Naive thymus-derived CD4-positive, alpha-beta T cell (primary cell): ENCODE measurements at places on chromosomes 6 and 20. TPM values are rescaled to one million over a fixed set of nuclear protein-coding genes. Genes with fewer than 3 reads are reported as not detected.

DNA sequence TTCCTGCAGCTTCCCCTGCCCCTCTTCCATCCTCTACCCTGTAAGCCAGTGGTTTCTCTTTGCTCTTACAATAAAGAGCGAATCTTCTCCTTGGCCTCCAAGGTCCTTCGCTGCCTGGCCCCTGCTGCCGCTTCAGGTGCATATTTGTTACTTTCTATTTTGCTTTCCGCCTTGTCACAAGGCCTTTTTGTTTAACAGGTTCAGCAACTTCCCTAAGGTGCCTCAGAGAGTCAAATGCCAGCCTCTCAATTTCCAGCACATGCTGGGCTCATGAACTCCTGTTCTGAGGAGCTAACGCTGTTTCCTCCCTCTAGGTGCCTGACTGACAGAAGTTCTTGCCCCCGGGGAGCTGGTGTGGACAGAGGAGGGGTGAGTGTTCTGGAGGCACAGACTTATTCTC is 42.4 kb upstream of the EPB41L1 start:
- DNase-seq, result no peak
- H3K27ac ChIP-seq, result no peak overlapping the region
- H3K4me1 ChIP-seq, result no peaks in the 10 kb centered on the region
- H3K27me3 ChIP-seq, result no peaks in the 10 kb centered on the region
- no peak overlapping the region for H3K4me3 ChIP-seq

GRCh38 chr20:45672765-45673164 is 2.7 kb upstream of the WFDC11 start:
- DNase-seq, result no peak
- H3K4me1 ChIP-seq, result no peaks in the 10 kb centered on the region
- no peaks in the 10 kb centered on the region for H3K36me3 ChIP-seq
- no peaks in the 10 kb centered on the region for H3K27me3 ChIP-seq

DNA sequence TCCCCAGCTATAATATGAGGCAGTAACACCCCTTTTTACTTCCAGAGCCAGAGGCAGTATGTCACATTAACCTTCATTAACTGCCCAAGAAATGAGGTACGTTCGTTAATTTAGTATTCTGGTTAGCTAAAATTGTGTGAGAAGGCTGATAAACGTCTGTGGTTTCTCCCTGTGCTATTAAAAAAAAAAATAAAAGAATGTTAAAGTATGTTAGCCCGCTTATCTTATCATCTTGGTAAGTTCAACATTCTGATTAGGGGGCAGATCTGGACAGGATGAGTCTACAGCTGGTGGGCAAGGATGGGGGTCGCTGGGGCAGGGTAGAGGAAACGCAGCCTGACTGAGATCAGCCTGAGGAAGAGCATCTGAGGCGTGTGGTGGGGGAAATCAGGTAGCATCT is 154.0 kb downstream of the PRL start:
- H3K36me3 ChIP-seq, result no peaks in the 10 kb centered on the region
- H3K4me1 ChIP-seq, result no peaks in the 10 kb centered on the region
- no peak overlapping the region for H3K4me3 ChIP-seq
- H3K27me3 ChIP-seq, result no peaks in the 10 kb centered on the region

- no peak overlapping the region for H3K27ac ChIP-seq
- peaks cover 7% of the 10 kb centered on the region for H3K27me3 ChIP-seq
- H3K4me3 ChIP-seq, result no peak overlapping the region
- no peaks in the 10 kb centered on the region for H3K4me1 ChIP-seq
- no peaks in the 10 kb centered on the region for H3K36me3 ChIP-seq
Measured at GRCh38 chr6:152695372-152696045, 2.2 kb upstream of the MYCT1 start.

DNA sequence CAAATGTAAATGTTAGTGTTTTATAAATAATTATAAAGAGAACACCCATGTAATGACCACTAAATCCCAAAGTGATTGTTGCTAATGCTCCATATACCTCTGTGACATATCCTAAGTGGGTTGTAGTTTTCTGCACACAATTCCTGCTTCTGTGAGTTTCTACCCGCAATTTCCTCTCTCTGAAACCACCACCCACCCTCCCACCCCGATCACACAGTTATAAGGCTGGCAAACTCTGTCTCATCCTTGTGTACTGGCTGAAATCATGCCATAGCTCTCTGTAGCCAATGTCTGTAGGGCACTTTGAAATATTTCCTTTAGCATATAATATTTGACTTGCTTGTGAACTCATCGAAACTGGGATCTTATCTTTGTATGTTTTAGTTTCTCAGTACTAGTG is 236.6 kb downstream of the PLCB1 start:
- H3K27me3 ChIP-seq, result no peaks in the 10 kb centered on the region
- H3K4me3 ChIP-seq, result no peak overlapping the region
- DNase-seq, result no peak
- no peaks in the 10 kb centered on the region for H3K4me1 ChIP-seq

GRCh38 chr6:21360336-21360735 is 233.2 kb upstream of the SOX4 start:
- H3K36me3 ChIP-seq, result no peaks in the 10 kb centered on the region
- H3K27me3 ChIP-seq, result no peaks in the 10 kb centered on the region
- no peak overlapping the region for H3K4me3 ChIP-seq
- no peak for DNase-seq
- H3K27ac ChIP-seq, result no peak overlapping the region
- H3K4me1 ChIP-seq, result no peaks in the 10 kb centered on the region

DNA sequence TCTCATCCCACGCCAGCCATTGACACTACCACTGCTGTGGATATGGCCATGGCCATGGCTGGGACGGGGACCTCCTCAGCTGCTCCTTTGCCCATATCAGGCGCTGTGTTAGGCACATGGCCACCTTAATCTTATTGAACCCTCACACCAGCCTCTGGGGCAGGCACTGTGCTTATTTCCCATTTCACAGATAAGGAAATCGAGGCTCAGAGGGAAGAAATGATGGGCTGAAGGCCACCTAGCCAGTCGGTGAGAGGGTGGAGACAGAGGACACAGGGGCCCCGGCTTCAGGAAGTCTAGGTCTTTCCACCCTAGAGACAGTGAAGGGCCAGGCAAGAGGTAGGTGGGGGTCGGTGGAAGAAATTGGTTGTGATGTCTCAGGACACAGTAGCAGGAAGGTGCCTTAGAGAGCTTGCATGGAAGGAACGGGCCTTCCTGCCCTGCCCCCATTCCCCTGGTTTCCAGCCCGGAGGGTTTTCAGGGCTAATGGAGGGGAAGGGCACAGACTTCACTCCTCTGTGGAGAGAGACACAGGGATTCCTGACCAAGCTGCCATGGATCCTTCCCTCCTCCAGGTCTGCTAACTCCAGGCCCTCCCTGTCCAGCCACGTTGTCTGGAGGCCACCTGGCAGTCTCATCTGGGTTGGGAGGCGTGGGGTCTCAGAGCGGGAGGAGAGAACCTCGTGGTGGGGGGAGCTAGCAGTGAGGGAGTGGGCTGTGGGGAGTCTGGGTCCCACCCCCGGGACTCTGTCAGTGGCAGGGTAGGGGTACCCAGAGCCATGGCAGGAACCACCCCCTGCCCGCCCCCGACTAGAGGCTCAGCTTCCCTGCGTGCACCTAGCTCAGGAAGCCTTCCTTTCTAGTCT is 120.4 kb downstream of the VEGFA start:
- H3K27ac ChIP-seq, result no peak overlapping the region
- H3K4me1 ChIP-seq, result no peaks in the 10 kb centered on the region
- no peak for DNase-seq
- H3K36me3 ChIP-seq, result no peaks in the 10 kb centered on the region
- H3K4me3 ChIP-seq, result no peak overlapping the region

DNA sequence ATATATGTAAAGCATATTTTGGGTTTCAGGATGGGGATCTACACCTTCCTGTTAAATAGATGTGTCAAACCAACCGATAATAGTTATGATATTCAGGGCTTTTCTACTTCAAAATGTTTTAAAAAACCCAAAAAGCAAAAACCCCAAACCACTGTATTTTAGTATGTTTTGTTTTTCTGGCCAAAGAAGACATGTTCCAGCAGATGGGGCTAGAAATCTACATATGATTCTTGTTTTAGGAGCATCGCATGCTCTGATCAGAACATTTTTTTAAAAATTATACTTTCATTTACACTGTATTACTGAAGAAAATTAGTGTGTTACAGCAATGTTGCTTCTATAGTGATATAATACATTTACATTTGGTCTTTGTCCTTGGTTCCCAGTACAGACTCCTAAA is 11.0 kb downstream of the RMND1 start:
- DNase-seq, result no peak
- H3K4me1 ChIP-seq, result peaks cover 8% of the 10 kb centered on the region
- peaks cover 10% of the 10 kb centered on the region for H3K36me3 ChIP-seq
- H3K27me3 ChIP-seq, result no peaks in the 10 kb centered on the region

CST2 gene
- total RNA-seq, result not detected in 2 replicates

NMBR gene
- total RNA-seq, result not detected

DNA sequence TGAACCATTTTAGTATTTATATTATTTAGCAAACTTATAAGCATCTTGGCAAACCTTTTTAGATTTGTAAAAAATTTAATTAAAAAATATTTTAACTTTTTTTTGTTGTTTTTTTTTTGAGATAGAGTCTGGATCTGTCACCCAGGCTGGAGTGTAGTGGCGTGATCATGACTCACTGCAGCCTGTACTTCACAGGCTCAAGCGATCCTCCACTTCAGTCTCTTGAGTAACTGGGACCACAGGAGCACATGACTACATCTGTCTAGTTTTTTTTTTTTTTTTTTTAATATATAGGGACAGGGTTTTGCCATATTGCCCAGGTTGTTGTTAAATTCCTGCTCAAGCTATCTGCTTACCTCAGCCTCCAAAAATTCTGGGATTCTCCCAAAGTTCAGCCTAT is 161.1 kb downstream of the EYS start:
- H3K36me3 ChIP-seq, result no peaks in the 10 kb centered on the region
- no peak overlapping the region for H3K27ac ChIP-seq
- H3K4me3 ChIP-seq, result no peak overlapping the region
- no peaks in the 10 kb centered on the region for H3K27me3 ChIP-seq
- no peak for DNase-seq

GRCh38 chr6:2044192-2044591 is 201.2 kb downstream of the GMDS start:
- H3K27me3 ChIP-seq, result no peaks in the 10 kb centered on the region
- no peaks in the 10 kb centered on the region for H3K4me1 ChIP-seq
- no peaks in the 10 kb centered on the region for H3K36me3 ChIP-seq
- no peak overlapping the region for H3K4me3 ChIP-seq

DNA sequence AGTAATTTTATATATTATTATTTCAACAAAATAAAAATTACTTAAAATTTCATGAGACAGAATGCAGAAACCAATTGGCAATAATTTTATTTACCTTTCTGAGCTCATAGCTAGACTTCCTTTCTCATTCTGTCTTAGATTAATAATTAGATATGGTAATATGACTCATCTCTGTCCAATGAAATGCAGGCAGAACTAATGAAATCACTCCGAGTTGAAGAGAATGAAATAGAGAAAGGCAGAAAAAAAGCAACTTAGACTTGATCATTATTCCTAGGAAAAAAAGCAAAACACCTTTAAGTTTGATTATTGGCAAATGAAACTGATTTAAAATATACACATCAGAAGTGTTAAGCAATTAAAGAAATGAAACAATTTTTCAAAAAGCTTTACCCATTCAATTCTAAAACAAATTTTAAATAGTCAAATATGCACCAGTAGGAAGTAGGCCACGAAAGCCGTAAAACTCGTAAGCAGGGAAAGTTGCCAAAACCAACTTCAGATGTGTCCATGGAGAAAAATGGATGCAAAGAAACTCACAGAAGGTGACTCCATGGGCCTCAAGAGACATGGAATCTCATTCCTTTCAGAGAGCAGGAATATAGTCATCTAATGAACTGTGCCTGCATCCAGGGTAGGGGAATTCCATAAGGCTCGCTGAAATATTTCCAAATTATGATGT is 293.8 kb upstream of the RGS17 start:
- H3K27ac ChIP-seq, result no peak overlapping the region
- no peak for DNase-seq
- no peaks in the 10 kb centered on the region for H3K36me3 ChIP-seq
- no peak overlapping the region for H3K4me3 ChIP-seq
- H3K4me1 ChIP-seq, result no peaks in the 10 kb centered on the region

GRCh38 chr6:107794771-107795170 is 29.3 kb downstream of the SCML4 start:
- no peak overlapping the region for H3K4me3 ChIP-seq
- peaks cover 50% of the 10 kb centered on the region for H3K4me1 ChIP-seq
- no peaks in the 10 kb centered on the region for H3K27me3 ChIP-seq

DNA sequence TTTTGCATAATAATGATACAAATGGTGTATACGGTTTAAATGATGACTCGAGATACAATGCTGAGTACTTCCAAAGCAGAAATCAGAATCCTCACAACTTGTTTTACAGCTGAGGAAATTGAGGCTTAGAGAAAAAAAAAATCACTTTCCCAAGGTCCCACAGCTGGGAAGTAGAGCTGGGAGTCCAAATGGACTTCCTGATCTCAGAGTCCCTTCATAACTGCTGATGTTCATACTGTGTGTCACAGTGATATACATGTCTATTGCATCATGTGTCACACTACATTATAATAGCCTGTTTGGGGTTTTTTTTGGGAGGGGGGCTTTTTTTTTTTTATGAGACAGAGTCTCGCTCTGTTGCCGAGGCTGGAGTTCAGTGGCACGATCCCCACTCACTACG is 8.5 kb downstream of the HM13 start:
- no peak for DNase-seq
- no peaks in the 10 kb centered on the region for H3K27me3 ChIP-seq
- no peak overlapping the region for H3K27ac ChIP-seq
- H3K4me3 ChIP-seq, result no peak overlapping the region

DNA sequence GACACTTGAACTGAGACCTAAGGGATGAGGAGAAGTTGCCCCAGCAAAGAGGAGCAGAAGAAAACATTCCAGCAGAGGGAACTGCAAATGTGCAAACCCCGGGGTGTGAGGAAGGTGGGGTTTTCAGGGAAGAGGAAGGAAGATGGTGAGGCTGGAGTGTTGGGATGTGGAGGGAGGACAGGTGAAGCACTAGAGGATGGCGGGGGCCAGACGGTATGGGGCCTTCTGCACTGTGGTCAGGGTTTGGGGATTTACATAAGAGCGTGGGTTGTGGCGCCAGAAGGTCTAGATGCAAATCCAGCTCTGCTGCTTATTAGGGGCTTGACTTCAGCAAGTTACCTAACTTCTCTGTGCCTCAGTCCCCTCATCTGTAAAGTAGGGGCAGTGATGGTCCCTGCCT is 16.0 kb downstream of the DLGAP4 start:
- H3K36me3 ChIP-seq, result no peaks in the 10 kb centered on the region
- no peak overlapping the region for H3K4me3 ChIP-seq
- no peaks in the 10 kb centered on the region for H3K27me3 ChIP-seq
- H3K27ac ChIP-seq, result no peak overlapping the region
